ENCODE measurements at places on chromosomes 3 and 15.

GRCh38 chr3:120113128-120114116, 19.2 kb upstream of the GSK3B start:
- DNase-seq: no peak

- no peak for DNase-seq
Observed at GRCh38 chr15:50106457-50106856, 12.6 kb downstream of the ATP8B4 start.

DNA sequence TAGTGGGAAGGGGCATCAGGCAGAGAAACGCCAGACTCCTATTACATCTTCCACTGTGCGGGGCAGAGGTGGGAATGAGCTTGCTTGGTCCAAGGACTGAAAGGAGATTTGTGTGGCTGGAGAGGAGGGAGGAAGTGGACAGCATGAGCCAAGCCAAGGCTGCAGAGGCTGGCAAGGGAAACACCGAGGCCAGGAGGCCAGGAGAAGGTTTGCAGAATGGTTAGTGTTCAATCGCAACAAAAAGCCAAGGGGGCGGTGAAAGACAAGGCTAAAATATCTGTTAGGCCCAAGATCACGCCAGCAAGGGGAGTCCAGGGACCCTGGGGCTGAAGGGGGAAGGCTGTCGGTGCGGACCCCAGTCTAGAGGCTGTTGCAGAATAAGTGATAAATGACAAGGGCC, 75.8 kb downstream of the CPN2 start:
- DNase-seq: no peak

- DNase-seq: no peak
Observed at GRCh38 chr15:62063825-62064635, 2.7 kb upstream of the C2CD4A start.

DNA sequence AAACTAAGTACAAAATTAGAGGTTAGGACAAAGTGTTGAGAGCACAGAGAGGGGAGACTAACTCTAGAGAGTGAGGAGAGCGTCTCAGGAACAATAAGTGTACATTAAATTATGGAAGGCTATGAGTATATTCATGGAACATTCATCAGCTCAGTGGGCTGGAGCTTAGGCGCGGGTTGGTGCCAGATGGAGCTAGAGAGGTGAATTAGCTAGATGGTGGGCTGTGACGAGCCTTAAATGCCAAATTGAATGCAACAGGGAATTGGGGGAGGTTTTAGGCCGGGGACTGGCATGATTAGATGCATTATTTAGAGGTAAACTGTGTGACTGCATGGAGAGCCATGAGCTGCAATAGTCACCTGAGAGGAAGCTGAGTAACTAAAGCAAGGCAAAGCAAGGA, 97.1 kb downstream of the TMEM108 start:
- DNase-seq: no peak

DNA sequence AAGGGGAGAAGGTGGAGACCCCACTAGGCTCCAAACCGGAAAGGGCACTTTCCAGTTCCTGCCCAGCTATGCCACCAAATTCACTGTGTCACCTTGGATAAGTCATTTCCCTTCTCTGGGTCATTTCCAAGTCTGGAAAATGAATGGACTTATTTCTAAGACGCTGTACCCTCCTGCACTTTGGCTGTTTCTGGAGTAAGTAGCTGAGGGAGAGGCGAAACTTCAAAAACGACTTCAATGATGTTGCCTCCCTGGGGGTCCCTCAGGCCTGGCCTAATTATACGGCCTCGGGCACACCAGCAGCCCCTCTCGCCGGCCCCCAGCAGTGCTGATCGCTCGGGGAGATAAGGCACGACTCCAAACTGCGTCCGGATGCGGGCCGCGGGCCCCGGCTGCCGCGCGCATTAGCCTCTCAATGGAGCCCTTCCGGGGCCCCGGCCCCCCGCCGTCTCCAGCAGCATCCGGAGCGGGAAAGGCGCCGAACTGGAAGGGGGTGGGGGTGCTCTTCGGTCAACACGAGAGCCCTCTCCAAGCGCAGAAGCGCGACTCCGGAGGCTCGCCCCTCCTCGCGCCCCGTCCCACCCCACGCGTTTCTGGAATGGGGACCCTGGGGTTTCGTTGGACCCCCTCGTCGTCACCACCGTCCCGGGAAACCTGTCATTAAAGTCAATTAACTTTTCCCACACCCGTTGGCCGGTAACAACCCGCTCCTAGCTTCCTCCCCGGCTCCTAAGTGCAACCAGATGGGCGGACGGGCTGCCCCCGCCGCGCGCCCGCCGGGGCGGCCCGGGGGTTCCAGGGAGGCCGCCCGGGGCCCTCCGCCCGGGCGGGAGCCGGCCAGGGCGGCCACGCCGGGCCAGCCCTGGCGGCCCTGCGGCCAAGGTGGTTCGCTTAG, 4.8 kb downstream of the HES1 start:
- no peak for DNase-seq

DNA sequence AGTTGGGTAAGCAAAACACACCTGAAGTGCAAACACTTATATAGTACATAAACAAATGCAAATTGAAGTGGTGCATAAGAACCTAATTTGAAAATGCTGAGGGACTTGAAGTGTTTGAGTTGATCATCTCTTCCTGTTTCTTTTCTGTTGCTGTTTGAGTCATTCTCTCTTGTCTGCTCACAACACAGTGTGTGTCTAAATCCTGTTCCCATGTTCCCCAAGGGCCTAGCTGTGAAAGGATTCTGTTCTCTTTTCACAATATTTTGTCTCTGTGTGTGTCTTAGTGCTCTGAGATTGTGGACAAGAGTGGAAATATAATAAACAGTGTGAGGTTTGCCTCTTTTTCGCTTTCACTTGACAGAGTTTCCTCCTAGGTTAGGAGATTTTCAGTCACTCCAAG, 6.1 kb downstream of the CD96 start:
- DNase-seq: peak; percentile 29
